ENCODE measurements at places on chromosomes 1 and 21. TPM values are rescaled to one million over a fixed set of nuclear protein-coding genes. Genes with fewer than 3 reads are reported as not detected.

HES3 gene
- total RNA-seq, result not detected

GPR52 gene
- 1.2 TPM for total RNA-seq

GABRD gene
- 0.20 TPM for total RNA-seq

MPZ gene
- 3.8 TPM for total RNA-seq

CD5L gene
- total RNA-seq, result 3.5 TPM

DNA sequence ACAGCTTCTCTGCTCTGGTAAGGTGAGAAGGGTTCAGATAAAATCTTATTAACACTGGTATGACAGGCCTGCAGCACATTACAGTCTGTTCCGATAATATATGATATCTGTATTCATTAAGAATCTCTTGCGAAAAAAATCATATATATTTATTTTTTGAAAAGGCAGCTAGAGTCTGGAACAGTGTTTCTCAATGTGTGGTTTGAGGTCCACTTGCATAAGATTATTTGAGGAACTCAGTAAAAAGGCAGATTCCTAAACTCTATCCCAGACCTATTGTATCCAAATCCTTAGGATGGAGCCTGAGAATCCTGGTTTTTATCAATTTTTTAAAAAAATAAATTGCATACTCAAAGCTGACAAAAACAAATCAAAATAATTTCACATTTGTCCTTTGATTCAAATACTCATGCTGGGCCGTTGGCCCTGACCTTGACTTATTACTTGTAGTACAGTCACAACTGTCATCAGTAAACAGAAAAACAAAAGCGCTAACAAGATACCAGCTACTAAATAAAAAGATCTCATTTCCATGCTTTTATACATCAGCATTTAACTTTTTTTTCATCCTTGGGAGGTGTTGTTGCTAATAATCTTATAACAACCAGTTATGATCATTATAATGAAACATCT lies 60.6 kb downstream of the RGS2 start:
- DNase-seq, result no peak

DNA sequence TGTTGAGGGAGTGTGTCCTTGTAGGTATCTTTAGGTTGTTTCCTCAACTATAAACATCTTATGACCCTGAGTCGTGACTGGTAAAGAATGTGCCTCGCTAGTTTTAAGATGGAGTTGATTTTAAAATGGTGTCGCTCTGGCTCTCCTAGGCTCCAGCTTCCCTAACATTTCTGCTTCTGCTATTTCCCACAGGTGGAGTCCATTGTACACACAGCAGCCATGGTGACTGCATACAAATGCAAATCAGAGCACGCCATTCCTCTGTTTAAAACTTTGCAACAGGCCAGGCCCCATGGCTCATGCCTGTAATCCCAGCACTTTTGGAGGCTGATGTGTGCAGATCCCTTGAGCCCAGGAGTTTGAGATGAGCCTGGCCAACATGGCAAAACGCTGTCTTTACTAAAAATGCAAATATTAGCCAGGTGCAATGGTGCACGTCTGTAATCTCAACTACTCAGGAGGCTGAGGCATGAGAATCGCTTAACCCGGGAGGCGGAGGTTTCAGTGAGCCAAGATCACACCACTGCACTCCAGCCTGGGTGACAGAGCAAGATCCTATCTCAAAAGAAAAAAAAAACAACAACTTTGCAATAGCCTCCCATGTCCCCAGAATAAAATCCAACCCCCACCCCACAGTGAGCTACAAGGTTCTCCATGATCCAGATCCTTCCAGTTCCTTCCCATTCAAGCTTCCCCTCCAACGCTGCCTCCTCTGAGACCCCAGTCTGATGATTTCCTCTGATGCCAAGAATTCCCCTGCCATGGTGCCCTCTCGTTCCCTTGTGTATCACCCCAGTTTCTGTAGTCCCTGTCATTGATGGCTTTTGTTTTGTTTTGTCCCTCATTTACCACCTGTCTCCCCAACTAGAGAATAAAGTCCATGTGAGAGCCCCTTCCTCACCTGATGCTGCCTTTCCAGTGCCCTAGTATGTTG lies 36.9 kb upstream of the KLHDC7A start:
- DNase-seq, result no peak

Measured in left ventricle myocardium superior (tissue), 1 donor.